ENCODE measurements at places on chromosomes 1 and 21.

- peak; percentile 85 for DNase-seq
These were observed 13.4 kb downstream of the RNASEL start for GRCh38 chr1:182575540-182576149.

DNA sequence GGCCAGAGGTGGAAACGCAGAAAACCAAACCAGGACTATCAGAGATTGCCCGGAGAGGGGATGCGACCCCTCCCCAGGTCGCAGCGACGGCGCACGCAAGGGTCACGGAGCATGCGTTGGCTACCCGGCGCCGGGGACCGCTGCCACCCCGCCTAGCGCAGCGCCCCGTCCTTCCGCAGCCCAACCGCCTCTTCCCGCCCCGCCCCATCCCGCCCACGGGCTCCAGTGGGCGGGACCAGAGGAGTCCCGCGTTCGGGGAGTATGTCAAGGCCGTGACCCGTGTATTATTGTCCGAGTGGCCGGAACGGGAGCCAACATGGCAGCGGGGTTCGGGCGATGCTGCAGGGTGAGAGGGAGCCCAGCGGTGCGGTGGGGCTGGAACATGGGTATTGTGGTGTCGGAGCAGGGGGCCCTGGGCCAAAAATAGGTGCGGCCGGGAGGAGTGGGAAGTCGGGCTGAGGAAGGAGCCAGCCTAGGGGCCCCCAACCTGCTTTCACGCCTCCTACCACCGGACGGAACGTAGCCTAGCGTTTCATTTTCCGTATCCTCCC is at the start of gene ACADM:
Gene ACADM (plus strand): TSS at position 238 of the 551 bp plus-strand sequence. CDS start 79 bp downstream, at position 317.
- peak; percentile 70 for DNase-seq

GRCh38 chr1:23720256-23720995 is 22.8 kb upstream of the ELOA start:
- DNase-seq, result no peak

DNA sequence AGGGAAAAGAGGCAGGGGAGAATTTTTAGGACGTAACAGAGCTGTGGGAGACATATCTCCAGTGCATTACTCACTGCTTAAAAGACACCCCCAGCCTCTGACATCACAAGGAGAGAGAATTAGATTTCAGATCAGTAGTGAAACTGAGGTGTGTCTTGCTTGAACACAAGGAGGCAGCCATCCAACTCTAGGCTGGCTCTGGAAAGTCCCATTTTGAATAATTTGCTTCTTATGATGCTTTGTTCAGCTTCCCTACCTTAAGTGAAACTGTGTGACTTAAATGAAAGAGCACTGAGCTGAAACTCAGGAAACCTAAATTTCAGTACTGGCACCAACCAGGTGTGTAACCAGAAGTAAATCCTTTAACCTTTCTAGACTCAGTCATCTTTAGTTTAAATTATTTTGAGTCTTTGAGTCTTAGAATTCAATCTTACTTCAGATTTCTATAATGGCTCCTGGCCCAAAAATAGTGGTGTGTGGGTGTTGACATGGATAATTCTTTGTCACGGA is 251.6 kb upstream of the SGIP1 start:
- peak; percentile 71 for DNase-seq

DNA sequence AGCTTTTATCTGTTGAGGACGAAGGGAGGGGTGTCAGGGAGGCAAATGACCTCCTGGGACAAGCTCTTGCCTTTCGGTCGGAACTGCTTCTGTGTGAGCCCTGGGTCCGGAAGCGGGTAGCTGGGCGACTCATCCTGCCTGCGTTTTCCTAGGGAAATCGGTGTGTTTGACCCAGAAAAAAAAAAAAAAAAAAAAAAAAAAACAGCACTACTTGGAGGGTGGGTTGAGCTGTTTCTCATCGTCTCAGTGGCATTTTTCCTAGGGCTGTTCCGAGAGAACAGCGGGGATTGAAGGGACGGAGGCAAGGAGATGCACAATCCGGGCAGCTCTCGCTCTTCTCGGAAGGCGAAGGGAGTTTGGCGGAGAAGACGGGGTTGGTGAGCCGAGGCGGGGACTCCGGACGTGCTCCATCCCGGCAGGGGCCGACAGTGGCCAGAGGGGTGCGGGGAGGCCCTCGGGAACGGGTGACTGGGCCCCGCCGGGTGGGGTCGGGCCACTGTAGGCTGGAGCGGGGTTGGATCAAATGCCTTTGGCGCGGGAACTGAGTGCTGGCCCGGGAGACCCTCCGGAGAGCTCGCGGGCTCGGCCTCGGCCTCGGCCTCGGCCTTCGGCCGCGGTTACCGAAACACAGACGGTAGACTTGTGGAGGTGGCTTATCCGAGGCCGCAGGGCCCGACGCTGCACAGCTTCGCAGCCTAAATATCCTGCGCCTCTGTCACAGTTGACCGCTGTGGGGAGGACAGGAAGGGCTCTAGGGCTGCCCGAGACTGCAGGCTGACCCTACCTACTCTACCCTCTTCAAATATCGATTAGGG is 2.4 kb upstream of the BARHL2 start:
- no peak for DNase-seq

- no peak for DNase-seq
These were observed 47.2 kb downstream of the KLHDC7A start for GRCh38 chr1:18527921-18528320.

DNA sequence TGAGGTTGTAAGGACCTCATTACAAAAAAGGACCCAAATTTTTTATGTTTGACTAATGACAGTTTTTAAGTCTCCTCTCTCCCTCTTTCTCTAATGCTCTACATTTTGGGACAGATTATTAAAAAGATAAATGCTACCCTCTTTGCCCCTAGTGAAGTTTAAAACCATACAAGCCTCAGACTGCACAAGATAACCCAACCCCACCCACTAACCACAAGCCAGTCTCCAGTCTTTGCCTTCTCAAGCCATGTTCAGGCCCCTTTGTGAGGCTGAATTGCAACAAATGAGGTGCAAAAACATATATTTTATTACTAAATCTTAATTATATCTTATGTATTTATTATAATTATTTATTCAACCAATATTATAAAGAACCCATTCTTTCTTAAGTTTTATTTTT is 597.2 kb upstream of the BRINP3 start:
- DNase-seq, result no peak

- peak; percentile 44 for DNase-seq
These were observed 39.9 kb downstream of the SIPA1L2 start for GRCh38 chr1:232589812-232590743.

DNA sequence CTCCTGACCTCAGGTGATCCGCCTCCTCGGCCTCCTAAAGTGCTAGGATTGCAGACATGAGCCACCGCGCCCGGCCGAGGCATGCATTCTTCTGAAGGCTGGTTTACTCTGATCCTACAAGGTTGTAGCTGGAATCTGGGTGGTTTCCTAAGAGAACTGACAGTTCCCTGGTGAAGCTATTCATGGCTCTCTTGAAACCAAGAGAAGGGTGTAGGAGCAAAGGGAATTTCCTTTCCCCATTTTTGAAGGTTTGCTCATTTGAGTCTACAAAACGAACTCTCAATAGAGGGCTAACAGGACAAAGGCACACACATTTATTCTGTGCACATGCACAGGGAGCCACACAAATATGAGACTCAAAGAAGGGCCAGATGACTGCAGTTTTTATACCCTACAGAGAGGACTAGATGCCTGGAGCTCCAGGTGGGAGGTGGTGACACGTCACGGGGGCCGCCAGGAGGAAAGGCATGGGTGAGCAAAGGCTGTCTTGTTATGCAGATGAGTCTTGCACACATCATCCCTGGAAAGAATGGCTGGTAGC is 49.5 kb upstream of the ERRFI1 start:
- peak; percentile 79 for DNase-seq

DNA sequence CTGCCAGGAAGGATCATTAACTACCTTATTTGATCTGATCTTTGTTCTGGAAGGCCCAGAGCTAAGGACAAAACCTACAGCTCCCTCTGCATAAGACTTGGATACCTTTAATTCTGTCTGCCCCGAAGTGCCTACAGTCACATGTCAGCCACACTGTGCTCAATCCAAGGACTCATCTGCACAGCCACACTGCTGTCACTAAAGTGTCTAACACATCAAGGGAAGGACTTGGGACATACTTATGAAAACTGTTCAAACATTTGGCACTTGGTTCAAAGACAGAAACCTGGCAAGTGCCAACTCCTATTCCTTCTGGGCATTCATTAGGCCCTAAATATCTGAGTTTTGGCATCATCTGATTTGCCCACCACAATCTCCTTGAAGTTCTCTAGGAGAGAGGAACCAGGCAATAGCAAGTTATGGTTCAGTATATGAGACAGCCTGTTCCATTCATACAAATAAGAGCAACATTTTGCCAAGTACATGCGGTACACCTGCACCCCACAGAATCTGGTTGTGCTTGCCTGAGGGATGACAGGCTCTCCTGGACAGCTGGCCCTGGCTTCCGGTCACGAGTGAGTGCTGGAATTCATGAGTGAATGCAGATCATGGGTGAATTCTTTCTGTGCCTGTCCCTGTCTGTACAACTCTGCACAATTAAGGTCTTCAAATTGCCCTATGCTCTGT is 105.9 kb downstream of the KCNK1 start:
- no peak for DNase-seq

DNA sequence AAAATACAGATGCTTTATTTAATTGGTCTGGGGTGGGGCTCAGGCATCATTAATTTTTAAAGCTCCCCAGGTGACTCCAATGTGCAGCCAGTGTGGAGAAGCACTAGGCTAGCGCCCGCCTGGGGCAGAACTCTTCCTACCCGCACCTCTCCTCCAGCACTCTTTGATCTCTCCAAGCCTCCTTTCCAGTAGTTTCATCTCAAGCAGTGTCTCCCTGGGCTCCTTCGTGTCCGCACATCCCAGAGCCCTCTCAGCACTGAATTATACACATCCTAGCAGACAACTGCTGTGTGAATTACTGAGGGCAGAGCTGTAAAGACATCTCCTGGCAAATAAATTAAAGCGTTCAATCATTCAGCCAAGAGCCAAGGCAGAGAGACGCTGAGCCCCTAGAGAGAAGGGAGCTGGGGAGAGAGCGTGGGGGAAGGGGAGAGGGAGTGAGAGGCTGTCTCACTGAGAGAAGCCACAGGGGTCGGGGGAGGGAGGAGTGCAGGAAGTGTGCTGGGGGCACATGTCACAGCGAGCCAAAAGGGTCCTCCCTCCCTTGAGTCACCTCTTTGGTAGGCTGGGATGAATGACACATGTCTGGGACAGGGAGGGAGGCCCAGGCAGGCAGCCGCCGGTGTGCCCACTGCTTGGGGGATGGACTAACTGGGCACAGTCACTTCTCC is 21.0 kb upstream of the PARP1 start:
- no peak for DNase-seq

DNA sequence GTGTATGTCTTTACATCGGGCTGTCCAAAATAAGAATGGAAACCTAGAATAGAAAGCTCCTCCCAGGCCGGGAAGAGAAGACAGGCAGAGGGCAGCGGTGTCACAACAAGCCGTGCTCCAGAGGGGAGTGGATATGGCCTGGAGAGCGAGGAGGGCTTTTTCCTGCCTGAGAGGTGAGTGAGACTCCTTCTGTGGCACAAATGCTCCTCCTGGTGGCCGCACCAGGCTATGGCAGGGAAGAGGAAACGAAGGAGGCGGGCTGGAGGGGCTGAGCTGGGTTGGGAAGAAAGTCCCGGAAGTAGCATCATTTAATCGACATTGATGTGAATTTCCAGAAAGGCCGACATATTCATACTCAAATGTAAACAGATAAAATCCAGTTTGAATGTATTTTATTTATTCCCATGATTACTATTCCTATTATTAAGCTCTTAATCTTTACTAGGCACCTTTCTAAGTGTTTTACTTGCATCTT is 54.7 kb downstream of the MEF2D start:
- peak; percentile 67 for DNase-seq

- DNase-seq, result peak; percentile 6
These were observed 62.6 kb upstream of the DENND1B start for GRCh38 chr1:197837911-197838310.

- DNase-seq, result no peak
These were observed 367.8 kb upstream of the PBX1 start for GRCh38 chr1:164191191-164191590.

- no peak for DNase-seq
These were observed 183.7 kb upstream of the ZC3H12A start for GRCh38 chr1:37290718-37291117.

- peak; percentile 22 for DNase-seq
These were observed 37.2 kb upstream of the SLC9A1 start for GRCh38 chr1:27192039-27192529.

- no peak for DNase-seq
These were observed 716 bp upstream of the MTARC1 start for GRCh38 chr1:220786057-220786336.

- DNase-seq, result peak; percentile 68
These were observed at the start of gene KCNJ6 for GRCh38 chr21:37916310-37917051. Gene KCNJ6, minus strand, starts transcription at chr21:37916457. Its CDS starts 75,775 bp downstream, at chr21:37840682.

- no peak for DNase-seq
These were observed 18.5 kb downstream of the CSF1 start for GRCh38 chr1:109929170-109929569.

DNA sequence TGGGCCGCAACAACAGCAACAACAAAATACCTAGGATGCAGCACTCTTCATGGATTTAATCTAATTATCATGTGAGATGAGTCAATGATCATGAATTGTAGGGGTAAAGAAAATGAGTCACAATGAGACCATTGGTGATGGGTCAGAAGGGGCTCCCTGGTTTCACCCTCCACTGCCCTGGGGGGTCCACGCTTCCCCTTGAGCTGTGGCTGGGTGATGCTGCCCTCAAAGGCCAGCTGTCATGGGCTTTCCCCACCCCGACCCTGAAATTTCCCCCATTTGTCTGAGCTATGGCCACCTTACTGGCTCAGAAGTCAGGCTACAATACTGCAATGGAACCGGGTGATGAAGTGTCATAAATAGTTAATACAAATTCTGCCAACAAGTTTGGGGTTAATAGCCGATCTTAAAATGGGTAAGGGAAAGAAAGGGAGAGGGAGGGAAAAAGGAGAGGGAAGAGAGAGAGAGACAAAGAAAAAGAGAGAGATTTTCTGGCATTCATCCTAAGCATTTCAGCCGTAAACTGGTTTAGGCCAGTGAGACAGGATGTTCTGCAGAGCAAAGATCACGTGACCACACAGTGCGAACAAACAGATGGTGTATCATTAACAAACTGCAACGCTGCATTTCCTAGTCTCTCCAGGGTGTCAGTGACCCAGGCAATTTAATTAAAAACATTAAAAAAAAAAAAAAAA is 143.4 kb upstream of the ERRFI1 start:
- DNase-seq, result peak; percentile 91

GRCh38 chr1:25232866-25233784 is 823 bp upstream of the SYF2 start:
- DNase-seq, result peak; percentile 94

DNA sequence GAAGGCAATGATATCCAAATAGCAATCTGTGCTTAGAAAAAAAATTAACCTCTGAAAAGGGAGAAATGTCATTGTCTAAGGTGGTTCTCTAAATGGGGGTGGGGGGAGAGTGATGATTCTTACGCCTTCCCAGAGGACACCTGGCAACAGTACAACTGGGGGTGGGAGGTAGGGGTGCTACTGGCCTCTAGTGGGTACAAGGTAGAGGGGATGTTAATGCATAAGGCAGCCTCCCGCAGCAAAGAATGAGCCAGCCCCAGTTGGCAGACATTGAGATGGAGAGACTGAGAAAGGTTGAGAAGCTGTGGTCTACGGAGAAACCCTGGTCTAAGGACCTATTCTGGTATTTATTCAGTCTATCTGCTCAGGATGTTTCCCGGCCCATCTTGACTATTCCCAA is 472.2 kb upstream of the RUNX1 start:
- DNase-seq, result no peak
